ENCODE measurements at places on chromosomes 1 and 21.
A peak's percentile ranks its signal among the peaks of the same experiment; 100 is the strongest.

DNA sequence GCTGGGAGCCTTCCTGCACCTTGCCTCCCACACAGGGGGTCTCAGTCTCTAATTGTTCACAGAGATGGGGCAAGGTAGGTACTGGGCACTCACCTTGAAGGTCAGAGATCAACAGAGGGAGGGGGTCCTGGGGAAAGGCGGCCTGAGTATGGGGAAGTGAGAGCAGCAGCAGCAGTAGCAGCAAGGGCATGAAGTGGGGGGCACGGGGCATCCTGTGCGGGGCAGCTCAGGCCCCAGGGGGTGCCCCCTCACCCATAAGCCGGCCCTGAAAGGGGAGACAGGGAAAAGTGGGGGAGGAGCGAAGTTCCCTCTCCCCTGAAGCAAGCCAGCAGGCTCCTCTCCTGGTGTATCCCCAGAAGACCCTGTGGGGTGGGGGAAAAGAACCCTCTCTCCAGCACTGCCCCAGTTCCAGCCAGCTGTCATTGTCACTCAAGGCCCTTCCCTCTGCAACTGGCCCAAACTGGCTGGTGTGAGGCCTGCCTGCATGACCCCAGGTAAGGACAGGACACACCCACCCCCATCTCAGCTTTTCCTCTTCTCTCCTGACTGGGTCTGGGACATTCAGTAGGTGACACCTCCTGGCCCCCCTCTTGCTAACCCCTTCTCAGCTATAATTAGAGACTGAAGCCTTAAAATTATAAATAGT is 3.9 kb downstream of the SEMA6C start:
- no peak for DNase-seq

DNA sequence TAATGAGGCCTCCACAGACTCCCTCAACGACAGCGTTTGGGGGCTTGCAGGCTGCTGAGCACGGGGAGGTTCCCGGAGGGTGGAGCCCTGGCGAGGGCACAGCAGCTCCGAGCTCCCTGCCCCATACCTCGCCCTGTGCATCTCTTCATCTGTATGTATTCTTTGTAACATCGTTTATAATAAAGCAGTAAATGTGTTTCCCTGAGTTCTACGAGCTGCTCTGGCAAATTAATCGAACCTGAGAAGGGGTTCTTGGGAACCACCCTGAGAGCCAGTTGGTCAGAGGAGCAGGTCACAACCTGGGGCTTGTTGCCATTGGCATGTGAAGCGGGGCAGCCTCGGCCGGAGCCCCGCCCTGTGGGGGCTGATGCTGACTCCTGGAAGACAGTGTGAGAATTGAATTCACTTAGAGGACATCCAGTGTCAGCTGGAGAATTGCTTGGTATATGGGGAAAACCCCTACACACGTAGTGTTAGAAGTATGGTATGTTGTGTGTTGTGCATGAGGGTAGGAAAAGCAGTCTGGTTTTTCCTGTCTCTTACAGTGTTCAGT is 11.5 kb downstream of the SLC37A1 start:
- no peak for DNase-seq

DNA sequence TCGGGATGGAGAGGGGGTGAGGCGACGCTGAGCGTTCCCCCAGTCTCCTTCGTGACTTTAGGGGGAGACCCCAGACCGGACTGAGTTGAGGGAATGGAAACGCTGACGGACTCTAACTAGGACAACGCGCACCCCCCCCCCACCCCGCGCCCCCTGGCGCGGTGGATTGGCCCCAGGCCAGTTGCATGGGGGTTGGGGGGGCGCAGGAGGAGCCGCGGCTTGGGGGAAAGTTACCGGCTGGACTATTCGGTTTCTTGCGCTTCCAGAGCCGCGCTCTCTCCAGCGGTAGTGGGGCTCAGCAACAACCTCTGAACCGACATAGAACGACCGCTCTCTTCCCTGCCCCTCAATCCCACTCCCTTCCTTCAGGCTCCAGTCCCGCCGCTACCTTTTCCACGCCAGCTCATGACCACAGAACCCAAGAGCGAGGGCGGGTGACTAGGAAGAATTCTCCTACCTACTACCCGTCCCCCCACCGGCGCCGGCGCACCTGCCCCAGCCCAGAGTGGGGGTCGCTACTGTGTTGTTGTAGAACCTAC is 694 bp downstream of the ZBTB7B start:
- no peak for DNase-seq

GRCh38 chr1:214312530-214313051 is 31.6 kb downstream of the SMYD2 start:
- DNase-seq: no peak

DNA sequence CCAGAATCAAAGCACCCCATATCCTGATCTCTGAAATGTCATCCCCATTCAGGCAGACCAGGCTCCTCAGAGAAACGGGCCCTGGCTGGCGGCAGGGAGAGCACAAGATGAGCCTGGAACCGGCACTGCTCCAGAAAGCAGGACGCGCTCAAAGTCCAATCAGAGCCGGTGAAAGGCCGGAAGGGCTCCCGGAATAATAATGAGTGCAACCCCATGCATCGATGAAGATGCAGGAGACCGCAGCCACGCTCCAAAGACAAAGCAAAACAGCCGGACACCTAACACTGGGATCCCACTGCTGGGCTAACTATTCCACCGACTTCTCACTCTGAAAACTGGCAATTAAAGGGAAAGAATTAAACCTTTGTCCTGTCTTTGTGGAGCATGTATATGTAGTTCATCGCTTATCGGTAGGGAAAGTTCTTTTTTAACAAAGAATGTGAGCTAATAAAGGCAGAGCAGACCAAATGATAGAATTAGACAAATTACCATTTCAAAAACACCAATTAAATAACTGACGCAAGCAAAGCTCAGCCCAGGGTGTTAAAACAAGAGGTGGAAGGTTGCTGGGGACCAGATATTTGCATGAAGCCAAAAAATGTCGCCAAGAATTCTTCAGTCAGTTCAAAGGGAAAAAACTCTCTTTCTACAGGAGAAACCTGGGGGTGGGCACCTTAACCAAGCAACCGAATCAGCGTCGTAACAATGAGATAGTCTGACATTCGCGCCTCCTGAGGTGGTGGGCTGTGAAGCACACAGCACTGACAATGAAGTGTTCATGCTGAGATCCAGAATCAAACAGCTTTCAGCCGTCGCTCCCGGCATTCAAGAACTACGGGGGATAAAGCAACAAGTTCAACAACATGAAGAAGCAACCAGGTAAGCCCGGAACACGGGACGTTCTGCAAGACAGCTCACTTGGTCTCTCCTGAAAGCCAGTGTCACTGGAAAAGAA is 95.2 kb downstream of the NPHP4 start:
- no peak for DNase-seq

GRCh38 chr1:14820295-14821085 is 222.0 kb downstream of the KAZN start:
- DNase-seq: no peak

DNA sequence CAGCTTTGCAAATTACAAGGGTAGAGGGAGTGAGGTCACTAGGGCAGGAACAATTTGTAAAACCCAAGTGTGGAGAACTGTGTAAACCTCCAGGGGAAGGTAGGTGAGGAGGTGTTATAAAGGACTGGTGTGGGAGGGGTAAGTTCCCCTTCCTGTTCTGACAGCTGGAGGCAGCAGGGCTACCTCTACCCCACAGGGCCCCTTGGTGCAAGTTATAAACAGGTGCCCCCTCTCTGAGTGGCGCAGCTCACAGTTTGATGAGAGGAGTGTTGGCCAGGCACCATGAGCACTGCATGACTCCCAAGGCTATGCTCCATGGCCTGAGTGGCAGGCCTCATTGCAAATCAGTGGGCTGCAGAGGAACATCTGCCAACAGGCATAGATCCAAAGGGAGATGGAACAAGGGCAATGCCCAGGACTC is 41.0 kb downstream of the MFSD2A start:
- no peak for DNase-seq

GRCh38 chr1:78759881-78760280 is 110.2 kb downstream of the IFI44 start:
- DNase-seq: no peak

DNA sequence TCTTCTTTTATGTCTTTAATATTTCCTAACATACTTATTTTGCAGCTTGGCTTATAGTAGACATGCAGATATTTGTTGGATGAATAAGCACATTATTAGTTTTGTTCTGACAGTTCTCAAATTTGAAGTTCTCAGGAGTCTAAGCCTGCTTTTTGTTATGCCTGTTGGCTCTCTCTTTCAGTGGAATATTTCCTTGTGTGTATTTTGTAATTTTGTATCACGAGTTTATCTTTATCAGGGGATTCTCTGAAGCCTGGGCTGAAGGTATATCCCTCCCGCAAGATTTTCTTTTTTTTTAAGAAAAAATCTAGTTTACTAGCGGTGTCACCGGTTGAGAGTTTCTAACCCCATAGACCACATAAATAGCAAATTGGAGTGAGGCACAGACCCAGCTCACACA is 105.9 kb downstream of the RGL1 start:
- no peak for DNase-seq

DNA sequence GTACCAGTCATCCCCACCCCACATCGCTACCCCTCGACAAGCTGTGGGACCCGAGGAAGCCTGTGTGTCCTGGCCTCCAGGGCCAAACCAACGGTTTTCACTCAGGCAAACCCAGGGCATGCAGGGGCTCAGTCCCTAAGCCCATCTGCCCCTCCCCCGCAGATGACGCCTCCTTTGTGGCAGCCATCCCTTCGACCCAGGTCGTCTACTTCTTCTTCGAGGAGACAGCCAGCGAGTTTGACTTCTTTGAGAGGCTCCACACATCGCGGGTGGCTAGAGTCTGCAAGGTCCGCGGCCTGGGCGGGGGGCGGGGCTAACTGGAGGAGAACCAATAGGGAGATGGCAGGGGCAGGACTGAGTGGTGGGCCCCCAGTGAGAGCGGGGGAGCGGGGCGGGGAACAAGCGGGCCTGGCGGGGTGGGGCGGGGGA is 7.4 kb downstream of the SEMA4A start:
- DNase-seq: peak; percentile 81

DNA sequence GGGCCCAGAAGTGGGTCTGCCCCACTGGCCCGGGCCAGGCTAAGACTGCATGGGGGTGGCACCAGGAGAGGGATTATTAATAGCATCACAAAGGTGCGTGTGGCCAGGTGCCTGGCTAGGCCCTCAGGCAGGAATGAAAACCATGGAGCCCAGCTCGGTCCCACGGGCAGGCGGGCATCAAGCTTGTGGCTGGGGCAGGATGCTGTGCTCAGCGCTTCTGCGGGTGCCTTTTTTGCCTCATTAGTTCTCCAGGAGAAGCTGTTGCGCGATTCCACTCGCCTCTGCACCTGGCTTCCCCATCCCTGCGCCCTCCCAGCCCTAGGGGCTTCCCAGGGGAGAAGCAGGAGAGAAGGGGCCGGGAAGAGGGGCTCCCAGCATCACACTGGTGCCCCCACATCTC is 39.3 kb downstream of the CITED4 start:
- DNase-seq: no peak

DNA sequence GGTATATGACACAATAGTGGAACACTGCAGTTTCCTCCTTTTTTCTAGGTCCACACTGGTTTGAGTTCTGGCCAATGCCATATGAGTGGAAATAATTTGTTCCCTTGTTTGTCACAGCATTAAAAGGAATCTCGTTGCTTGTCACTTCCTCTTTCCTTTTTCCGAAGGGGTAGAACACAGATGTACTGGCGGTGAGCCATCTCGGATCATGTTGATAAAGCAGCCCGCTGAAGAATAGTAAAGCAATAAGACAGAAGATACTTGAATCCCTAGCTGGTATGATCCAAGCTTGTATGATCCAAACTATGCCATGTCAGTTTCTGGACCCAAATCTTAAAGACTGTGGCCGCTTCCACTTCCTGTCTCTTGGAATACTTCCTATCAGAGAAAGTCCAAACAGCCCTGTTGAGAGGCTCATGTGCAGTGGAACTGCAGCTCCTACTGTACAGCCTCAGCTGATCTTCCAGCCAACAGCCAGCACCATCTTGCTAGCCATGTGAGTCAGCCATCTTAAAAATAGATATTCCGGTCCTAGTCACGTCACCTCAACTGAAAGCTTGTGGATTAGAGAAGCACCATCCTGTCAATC is 40.3 kb downstream of the CFHR5 start:
- no peak for DNase-seq

- no peak for DNase-seq
Measured at GRCh38 chr21:41280115-41280919, 36.3 kb upstream of the FAM3B start.

DNA sequence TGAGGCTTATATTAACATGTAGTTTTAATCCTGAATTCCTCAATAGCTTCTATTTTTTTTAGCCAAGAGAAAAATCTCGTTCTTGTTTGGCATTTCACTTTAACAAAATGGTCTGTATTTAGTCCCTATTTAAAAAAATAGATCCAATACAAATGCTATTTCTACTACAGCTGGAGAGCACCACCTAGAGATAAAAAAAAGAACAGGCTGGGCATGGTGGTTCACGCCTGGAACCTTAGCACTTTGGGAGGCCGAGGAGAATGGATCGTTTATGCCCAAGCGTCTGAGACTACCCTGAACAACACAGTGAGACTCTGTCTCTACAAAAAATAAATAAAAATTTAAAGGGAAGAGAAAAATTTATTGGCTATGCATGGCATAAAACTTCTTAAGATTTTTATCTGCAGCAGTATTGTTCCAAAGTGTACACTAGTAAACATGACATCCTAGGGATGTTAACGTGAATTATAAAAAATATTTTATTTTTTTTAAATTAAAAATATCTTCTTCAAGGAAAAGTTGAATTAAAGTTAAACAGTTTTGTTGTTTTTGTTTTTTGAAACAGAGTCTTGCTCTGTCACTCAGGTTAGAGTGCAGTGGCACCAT is 4.4 kb downstream of the ST7L start:
- no peak for DNase-seq

- no peak for DNase-seq
Measured at GRCh38 chr1:211648980-211649934, 26.2 kb downstream of the NEK2 start.

DNA sequence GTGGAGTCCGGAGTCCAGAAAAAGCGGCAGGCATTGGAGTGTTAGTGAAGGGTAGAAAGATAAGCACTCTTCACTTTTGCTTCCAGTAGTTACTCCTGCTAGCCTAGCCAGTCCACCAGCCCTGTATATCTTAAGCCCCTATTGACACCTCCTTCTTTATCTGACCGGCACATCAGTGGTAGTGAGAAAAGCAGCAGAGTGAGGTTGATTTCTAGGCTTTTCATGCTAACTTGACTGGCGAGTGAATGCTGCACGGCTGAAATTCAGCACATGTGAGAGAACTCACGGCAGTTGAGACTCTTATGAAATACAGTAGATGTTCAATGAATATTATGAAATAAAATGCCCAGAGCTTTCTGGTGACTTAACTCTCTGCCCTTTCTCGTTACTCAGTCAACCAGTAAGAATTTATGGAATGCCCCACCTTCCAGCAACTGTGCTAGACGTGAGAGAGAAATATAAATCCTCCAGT is 128.2 kb downstream of the CACHD1 start:
- no peak for DNase-seq

GRCh38 chr1:183761871-183762270 is 43.0 kb upstream of the RGL1 start:
- no peak for DNase-seq

DNA sequence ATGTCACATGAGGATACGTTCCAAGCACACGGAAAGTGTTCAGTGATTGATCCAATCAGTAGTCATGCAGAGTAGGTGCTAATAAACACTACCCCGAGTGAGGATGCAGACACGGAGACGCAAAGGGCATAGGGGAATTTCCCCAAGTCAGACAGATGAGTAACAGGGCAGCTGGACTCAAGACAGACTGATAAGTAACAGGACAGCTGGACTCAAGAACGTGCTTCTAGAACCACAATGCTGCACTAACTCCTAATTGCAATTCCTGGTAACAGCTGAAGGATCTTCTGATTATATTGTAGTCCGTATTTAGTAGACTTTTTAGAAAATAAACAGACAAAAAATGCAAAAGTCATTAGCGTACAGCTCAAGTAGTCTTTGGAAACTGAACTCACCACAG is 1.9 kb upstream of the OR2T10 start:
- no peak for DNase-seq

GRCh38 chr1:150151291-150152181 is 1.8 kb downstream of the PLEKHO1 start:
- no peak for DNase-seq
